ENCODE measurements at places on chromosomes 7 and 10. TPM values are rescaled to one million over a fixed set of nuclear protein-coding genes. Genes with fewer than 3 reads are reported as not detected.

Gene CYP51A1
- 103 TPM for total RNA-seq

Gene IKZF1
- total RNA-seq = 7.0 TPM

Gene CARD11
- 1.7 TPM for total RNA-seq

Gene TMEM130
- 268 TPM for total RNA-seq

Gene COMTD1
- total RNA-seq = 10.7 TPM

Gene SLC29A4
- 11.4 TPM for total RNA-seq

Gene ECD
- total RNA-seq = 33.4 TPM

Gene RBP3
- not detected for total RNA-seq

Gene PON1
- total RNA-seq = 1.1 TPM

Gene SEMA3D
- 12.4 TPM for total RNA-seq

Gene TAS2R3
- 7.4 TPM for total RNA-seq

Gene UPK3BL2
- total RNA-seq = 25.0 TPM

Gene SPOCK2
- total RNA-seq = 210 TPM

Gene CPXM2
- 2.7 TPM for total RNA-seq

Gene GCC1
- 10.3 TPM for total RNA-seq

Gene NUTM2A
- 0.42 TPM for total RNA-seq

Gene GPR37
- 171 TPM for total RNA-seq
